ENCODE measurements at places on chromosomes 16 and 17.

- no peak for DNase-seq
Observed at GRCh38 chr17:17089796-17090641, 47.8 kb downstream of the MPRIP start.

DNA sequence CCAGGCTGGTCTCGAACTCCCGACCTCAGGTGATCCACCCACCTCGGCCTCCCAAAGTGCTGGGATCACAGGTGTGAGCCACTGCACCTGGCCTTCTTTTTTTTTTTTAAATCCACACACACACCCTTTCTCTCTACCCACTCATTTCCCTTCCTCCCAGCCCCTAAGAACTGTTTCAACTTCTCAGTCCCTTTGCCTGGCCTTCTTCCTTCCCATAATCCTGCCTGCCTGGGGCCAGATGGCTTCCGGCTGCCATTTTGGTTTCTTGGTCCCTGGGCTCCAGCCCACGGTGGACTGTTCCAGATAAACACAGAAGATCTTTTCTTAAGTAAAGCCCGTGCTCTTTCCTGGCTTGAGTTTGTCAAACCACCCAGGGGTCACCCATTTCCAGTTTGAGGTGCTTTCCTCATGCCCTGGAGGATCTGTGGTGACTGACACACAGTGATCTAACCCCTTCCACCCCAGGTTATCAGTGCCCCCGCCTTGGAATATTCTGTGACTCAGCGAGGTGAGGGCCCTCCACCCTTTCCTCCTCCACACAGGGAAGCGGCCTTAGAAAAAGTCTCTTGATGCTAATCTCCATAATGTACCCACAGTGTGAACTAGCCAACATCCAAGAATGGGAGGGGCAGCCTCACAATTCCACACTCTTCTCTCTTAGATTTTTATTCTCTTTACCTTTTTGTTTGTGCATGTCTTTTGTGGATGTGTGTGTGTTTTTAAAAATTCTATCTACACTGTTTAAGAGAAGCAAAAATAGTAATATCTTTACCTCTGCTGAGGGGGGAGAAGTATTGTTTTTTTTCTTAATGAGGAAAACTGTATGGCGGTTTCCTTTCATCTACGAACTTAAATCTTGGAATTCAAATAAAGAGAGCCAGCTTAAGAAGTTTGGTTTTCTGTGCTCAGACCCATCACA is 60.0 kb downstream of the CRISPLD2 start:
- no peak for DNase-seq

DNA sequence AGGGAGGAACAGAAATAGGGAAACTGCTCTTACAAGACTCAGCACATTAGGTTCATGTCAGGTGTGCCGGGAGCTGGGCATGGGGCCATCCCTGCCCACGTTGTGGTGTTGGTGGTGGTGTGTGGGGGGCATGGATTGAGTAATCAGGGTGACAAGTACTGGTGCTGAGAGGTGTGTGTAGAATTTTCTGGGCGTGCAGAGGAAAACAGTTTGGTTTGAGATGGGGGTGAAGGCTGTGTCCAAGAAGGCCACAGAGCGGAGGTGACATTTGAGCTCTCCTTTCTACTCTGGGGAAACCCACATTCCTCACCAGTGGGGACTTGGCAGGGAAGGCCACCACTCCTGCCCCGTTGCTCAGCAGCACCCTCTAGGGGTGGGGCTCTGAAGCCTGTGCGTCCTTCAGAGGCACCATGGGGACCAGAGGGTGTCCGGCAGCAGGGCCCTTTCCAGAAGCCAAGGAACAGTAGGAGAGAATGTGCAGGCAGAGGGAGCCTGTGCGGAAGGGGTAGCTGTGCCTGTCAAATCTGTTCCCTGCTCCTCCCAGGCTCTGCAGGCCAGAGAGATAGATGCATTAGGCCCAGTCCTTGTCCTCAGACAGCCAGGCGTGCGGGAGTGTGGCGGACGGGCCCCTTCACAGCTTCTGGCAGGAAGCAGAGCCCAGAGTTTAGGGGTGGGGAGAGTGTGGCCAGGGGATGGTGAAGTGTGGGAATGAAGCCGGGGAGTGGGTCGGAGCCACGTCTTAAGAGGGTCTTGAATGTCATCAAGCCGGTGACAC is 48.7 kb upstream of the GSE1 start:
- no peak for DNase-seq

- no peak for DNase-seq
Observed at GRCh38 chr16:1909561-1910231, 8.5 kb downstream of the HS3ST6 start.

DNA sequence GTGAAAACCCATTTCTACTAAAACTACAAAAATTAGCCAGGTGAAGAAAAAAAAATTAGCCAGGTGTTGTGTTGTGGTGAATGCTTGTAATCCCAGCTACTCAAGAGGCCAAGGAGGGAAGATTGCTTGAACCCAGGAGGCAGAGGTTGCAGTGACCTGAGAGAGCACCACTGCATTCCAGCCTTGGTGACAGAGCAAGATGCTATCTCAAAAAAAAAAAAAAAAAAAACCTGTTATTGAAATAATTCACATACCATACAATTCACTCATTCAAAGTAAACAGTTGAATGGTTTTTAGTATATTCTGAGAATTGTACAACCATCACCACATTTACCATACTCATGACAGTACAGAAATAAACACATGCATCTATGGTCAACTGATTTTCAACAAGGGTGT is 31.0 kb downstream of the ZNRF1 start:
- DNase-seq: no peak
